ENCODE measurements at places on chromosomes 2 and 18.

- DNase-seq: no peak
Observed at GRCh38 chr2:58620896-58621295, 379.8 kb upstream of the FANCL start.

DNA sequence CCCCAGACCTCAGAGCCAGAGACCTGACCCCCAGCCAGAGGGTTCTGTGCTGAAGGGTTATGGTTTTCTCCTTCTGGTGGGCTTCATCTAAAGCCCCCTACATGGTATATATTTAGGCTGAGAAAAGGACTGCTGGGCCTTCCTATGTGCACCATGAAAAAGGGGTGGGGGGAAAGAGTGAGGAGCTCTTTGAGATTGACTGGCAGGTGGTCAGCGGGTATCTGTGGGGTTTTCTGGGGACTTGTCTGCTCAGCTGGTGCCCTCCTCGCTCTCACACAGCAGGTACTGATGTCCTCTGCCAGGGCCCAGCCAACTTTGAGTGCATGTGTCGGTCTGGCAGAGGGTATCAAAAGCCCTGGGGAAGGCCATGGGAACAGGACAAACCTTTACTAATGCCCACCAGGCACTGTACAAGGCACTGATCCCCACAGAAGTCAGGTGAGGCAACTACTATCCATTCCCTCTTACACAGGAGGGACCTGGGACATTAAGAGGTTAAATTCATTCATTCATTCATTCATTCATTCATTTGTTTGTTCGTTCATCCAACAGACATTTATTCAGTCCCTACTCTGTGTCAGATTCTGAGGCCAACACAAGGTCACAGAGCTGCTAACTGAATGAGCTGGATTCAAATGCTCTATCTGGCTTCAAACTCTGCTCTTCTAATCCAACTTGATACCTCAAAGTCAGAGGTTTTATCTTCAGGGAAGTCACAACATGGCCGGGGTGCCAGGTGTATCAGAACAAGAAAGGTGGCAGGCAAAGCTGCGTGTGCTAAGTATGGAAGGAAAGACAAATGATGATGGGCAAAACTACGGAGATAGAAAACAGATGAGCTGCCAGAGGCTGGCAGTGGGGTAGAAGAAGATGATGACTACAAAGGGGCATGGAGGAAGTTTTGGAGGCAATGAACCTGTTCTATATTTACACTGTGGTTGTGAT, 44.6 kb downstream of the REEP1 start:
- no peak for DNase-seq

DNA sequence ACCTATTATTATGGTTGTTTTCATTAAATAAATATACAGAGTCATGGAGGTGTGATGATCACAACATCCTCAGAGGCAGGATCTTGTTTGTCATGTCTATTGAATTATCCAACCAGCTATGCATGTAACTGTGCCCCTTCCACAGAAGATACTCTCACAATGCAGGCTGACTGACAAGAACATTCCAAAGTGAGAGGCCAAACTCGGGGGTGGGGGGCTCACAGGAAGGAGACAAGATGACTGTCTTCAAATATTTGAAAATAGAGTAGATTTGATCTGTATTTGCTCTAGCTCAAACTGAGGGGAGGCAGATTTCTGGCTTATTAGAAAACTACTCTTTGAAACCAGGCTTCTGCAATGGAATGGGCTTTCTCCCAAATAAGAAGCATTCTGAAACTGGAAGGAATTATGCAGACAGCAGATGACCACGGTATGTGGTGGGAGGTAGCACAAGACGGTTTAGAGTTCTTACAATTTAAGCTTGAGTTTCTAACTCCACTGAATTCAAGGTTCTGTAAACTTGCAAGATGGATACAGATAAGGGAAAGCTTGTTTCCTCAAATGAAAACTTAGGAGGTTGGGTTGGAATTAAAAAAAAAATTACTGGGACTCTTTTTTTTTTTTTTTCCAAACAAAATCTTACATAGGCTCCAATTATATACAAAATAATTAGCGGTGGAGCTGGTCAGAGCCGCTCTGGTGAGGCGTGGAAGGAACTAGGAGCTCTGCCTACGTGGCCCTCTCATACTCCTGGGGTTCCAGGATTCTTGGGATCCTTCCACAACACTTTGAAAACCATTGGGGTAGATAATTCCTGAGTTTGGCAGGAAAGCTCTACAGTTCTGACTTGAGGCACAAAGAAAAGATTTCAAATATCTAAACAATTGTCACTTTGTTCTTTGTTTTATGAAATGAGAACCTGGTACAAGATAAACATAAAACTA, 79.3 kb downstream of the PLA2R1 start:
- no peak for DNase-seq

DNA sequence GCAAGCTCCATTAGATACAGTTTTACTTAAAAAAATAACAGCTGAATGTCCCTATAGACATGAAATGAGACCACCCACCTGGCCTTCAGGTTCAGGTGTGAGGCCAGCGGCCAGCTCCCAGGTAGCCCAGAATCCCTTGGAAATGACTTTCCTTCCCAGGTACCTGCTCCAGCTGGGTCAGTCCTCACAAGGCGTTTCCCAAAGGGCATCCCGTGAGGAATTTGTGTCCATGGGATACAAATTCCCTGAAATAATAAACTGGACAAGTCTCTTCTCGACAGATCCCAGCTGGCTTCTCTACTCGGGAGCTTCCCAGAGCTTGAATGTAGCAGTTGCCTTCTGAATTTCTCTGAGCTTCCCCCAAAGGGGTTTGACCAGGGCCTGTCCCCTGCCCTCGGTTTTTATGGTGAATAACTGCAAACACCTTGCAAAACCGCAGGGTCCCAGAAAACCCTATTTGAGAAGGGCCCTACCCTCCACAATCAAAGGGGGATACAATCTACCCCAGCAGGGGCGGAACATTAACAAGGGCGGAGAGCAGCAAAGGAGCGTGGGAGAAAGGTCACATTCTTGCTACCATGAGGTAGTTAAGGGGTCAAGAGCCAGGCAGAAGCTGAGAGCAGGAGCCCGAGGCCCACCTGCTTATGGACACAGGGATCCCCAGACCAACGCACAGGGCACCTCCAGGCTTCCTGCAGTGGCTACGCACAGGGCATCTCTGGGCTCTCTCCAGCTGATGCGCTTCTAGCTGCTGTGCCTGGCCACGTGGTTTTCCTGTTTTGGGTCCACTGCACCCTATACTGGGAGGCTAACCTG, 107.7 kb downstream of the HDAC4 start:
- no peak for DNase-seq

- DNase-seq: no peak
Observed at GRCh38 chr2:7983912-7984311, 697.9 kb upstream of the ID2 start.

- no peak for DNase-seq
Observed at GRCh38 chr2:96197546-96198255, 10.9 kb downstream of the STARD7 start.

DNA sequence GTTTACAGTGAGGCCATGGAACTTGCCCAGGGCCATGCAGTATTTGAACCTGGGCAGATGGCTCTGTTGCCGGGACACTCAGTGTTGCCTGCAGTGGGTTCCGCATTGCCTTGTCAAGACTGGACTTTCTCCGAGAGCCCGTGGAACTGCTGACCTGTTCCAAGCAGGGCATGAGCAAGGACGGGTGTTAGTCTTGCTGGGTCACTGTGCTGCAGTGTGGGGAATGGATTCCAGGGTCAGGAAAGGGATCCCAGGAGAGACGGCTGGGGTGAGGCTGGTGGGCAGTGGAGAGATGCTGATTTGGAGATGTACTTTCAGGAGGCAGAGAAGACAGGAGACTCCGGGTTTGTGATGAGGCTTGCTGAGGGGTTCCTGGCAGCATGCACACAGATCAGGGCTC, 348.7 kb upstream of the HS6ST1 start:
- DNase-seq: no peak

GRCh38 chr18:46899274-46899948, 17.9 kb downstream of the PIAS2 start:
- DNase-seq: no peak

DNA sequence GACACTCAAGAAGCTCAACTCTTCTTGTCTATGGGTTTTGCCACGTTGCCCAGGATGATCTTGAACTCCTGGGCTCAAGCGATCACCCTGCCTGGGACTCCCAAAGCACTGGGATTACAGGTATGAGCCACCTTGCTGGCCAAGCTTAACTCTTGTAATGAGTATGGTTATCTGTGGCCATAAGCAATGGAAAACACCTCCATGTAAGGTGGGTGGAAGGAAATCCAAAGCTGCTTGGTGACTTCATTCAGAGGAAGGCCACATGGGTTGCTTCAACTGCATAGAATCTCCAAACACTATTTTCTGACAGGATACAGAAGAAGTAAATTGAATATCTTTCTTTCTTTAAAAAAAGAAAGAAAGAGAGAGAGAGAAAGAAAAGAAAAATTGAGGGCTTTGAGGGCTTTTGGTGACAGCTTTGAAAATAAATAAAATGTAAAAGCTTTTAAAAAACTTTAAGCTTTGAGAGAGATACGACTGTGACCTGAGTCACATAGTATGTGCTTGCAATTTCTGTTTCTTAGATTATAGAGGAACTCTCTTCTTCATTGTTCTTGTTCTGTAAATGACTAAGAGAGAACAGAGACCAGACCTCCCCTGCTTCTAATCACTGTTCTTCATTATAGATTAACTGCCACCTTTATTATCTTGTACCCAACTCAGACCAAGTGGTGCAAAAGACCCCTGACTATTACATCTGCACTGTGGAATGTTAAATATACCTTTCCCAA, 123.1 kb upstream of the NDUFV2 start:
- no peak for DNase-seq

DNA sequence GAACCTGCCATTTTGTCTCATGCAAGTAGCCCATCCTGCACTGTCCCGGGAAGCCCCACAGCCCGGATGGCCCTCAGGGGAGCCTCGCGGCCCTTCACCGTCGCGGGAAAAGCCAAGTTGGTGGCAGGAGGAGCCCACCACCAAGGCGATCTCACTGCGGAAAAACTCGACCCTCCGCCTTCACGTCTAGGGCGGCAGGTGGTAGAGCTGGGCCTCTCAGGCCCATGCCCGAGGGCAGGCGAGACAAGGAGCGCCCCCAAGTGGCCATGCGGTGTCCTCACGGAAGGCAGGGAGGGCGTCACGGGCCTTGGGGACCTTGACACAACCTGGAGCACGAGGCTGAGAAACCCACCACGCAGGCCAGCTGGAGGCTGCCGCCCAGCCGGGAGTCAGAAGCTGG, 34.8 kb upstream of the SKA1 start:
- DNase-seq: no peak

- no peak for DNase-seq
Observed at GRCh38 chr2:38466876-38467767, 90.0 kb upstream of the ATL2 start.

- no peak for DNase-seq
Observed at GRCh38 chr2:57296795-57297517, 749.6 kb upstream of the VRK2 start.

DNA sequence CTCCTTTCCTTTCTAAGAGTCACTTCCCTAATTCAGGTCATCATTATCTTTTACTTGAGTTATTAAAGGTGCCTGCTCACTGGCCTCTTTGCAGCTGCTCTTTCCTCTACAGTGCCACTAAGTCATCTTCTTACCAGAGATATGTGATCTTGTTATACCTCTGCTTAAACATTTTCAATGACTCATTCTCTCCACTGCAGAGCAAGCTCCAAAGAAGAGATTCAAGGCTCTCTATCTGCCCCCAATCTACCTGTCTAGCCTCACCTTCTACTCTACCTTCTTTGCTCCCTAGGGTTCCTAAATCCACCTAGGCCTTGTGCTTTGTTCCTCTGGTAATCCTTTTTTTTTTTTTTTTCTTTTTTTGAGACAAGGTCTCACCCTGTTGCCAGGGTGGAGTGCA, 3.1 kb downstream of the ARHGEF33 start:
- no peak for DNase-seq

DNA sequence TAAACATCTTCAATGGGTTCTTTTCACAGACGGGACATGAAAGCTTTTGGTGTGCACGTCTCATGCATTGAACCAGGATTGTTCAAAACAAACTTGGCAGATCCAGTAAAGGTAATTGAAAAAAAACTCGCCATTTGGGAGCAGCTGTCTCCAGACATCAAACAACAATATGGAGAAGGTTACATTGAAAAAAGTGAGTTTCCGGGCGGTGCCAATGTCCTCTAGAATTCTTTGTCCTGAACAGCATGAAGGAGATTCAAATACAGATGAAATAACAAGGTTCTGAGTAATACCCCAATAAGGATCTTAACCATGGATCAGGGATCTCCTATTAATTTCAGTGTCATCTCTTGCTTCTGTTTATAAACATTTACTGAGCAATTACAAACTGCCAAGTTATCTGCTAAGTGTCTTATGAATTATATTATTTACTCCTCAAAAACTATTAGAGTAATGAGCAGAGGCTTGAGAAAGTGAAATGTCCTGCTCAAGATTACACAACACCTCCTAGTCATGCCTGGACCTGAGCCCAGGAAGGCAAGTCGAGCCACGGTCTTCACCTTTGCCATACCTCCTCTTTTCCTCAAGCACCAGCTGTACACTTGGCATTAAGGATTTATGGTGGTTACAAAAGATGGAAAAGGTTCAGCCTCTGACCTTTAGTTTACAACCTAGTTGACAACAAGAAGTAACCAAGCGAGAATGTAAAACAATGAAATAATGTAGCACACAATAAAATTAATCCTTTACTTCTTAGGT, 22.6 kb downstream of the DHRS9 start:
- DNase-seq: no peak

- no peak for DNase-seq
Observed at GRCh38 chr2:186423481-186423880, 62.6 kb upstream of the ZC3H15 start.

DNA sequence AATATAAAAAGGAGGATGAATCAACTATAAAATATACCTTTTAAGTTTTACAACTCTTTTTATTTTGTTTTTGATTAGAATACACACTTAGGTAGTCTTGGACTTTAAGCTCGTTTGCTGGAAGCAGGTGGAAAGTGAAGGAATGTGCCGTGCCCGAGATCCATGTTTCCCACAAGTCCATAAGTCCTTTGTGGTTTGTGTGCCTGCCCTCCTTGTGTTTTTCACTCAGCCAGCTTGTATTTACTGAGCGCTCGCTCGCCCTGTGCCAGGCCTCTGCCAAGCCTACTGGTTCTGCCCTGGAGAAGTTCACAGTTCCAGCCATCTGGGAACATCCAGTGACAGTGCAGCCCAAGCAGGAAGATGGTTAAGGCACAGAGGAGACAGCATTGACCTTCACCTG, 142.6 kb downstream of the MGAT5 start:
- no peak for DNase-seq

- no peak for DNase-seq
Observed at GRCh38 chr18:23819001-23819400, 129.7 kb downstream of the LAMA3 start.

GRCh38 chr2:236025892-236026291, 142.3 kb downstream of the GBX2 start:
- DNase-seq: no peak

- DNase-seq: no peak
Observed at GRCh38 chr2:118227698-118228508, 139.6 kb downstream of the INSIG2 start.

- DNase-seq: no peak
Observed at GRCh38 chr2:169468841-169469240, 10.5 kb upstream of the BBS5 start.

DNA sequence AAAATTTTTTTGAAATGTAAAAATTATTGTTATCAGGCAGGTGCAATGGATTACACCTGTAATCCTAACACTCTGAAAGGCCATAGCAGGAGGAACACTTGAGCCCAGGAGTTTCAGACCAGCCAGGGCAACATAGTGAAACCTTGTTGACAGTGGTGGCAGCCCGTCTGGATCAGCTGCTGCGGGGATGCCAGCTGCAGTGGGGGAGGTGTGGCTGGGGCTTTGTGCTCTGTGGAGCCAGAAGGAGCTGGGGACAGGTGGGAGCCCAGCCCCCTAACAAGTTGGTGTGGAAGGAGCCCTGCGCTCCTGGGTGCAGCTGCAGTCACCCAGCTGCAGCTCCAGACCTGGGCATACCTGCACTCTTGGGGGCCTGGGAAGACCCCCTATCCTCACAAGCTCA, 182.4 kb upstream of the MC4R start:
- no peak for DNase-seq

All from CD4-positive, alpha-beta T cell treated with Interferon gamma for 1 hour (primary cell).